ENCODE measurements at places on chromosomes 1 and 21. TPM values are rescaled to one million over a fixed set of nuclear protein-coding genes. Genes with fewer than 3 reads are reported as not detected.

VASH2 gene
- 3.5 TPM for total RNA-seq

PRMT6 gene
- total RNA-seq, result 31.4 TPM

SPATA21 gene
- total RNA-seq, result not detected

CAMK1G gene
- 9.4 TPM for total RNA-seq

DNA sequence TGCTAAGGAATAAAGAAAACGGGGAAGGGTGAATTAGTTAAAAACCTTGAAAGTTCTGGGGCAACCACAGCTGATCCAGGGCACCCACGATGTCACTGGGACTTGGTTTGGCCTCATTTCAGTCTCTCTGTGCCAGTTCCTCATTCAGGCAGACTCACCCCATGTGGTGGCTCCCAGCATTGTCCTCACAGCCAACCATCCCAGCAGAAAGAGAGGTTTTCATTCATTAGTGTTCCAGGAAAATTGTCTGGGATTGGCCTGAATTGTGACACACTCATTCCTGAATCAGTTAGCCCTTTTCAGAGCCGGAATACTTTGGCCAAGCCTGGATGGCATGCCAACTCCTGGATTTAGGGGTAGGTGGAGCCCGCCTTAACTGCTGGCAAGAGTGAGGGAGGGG, 367.7 kb downstream of the PRDM2 start:
- no peak overlapping the region for H3K4me3 ChIP-seq
- H3K27me3 ChIP-seq, result no peaks in the 10 kb centered on the region
- peaks cover 7% of the 10 kb centered on the region for H3K4me1 ChIP-seq
- DNase-seq, result no peak
- H3K27ac ChIP-seq, result no peak overlapping the region
- H3K36me3 ChIP-seq, result no peaks in the 10 kb centered on the region

GRCh38 chr1:112337028-112337531, 58.9 kb upstream of the CTTNBP2NL start:
- no peaks in the 10 kb centered on the region for H3K4me1 ChIP-seq
- no peak overlapping the region for H3K4me3 ChIP-seq
- no peak overlapping the region for H3K27ac ChIP-seq
- H3K36me3 ChIP-seq, result no peaks in the 10 kb centered on the region
- no peak for DNase-seq

DNA sequence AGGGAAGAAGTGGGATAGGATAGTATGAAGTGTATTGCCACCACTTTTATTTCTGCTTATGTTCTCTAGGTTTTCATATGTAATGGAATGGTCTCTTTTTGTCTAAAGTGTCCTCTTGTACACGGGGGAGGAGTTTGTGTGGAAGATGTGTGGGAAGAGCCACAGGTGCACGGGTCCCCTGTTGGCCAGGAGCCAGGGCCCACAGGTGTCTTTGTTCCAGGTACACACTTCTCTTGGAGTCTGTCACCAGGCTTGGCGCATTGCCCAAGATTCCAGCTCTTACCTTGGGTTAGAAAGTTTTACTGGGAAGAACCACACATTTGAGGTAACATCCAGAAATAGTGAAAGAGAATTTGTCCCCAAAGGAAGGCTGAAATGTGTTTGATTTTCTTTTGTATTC, 10.5 kb downstream of the TENT5C start:
- no peaks in the 10 kb centered on the region for H3K36me3 ChIP-seq
- H3K27me3 ChIP-seq, result peaks cover 6% of the 10 kb centered on the region
- H3K4me3 ChIP-seq, result no peak overlapping the region
- no peak overlapping the region for H3K27ac ChIP-seq
- no peaks in the 10 kb centered on the region for H3K4me1 ChIP-seq

- peaks cover 13% of the 10 kb centered on the region for H3K4me1 ChIP-seq
- H3K27me3 ChIP-seq, result peaks cover 44% of the 10 kb centered on the region
- H3K27ac ChIP-seq, result peak overlapping the region; percentile 33
These were observed 8.8 kb downstream of the FCRLB start for GRCh38 chr1:161730050-161730564.

DNA sequence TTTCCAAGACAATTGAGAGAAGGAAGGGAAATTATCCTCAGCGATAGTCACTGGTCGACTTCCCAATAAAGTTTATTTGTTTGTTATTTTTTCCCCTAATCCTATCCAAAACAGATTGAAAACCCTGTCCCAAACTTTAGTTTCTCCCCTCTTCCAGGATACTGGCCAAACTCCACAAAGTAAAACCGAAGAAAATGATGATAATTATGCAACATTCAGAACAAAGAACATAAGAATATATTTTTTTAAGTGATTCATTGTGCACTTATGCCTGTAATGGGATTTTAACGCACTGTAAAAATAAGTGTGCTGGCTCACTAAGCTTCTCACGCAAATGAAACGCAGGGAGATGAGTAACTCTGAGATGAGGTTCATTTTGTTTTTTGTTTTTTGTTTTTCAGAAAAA, 6.0 kb downstream of the GLIS1 start:
- H3K27ac ChIP-seq, result no peak overlapping the region
- DNase-seq, result no peak
- H3K27me3 ChIP-seq, result peaks cover 74% of the 10 kb centered on the region
- no peaks in the 10 kb centered on the region for H3K36me3 ChIP-seq
- H3K4me3 ChIP-seq, result no peak overlapping the region

GRCh38 chr1:199550199-199551065, 477.1 kb upstream of the NR5A2 start:
- H3K4me1 ChIP-seq, result no peaks in the 10 kb centered on the region
- no peak for DNase-seq
- peak overlapping the region; percentile 23 for H3K4me3 ChIP-seq

- peak overlapping the region; percentile 58 for H3K27ac ChIP-seq
- H3K4me3 ChIP-seq, result no peak overlapping the region
- peaks cover 27% of the 10 kb centered on the region for H3K4me1 ChIP-seq
- H3K36me3 ChIP-seq, result no peaks in the 10 kb centered on the region
These were observed 65.7 kb downstream of the SDC3 start for GRCh38 chr1:30842697-30843354.

- no peaks in the 10 kb centered on the region for H3K27me3 ChIP-seq
- no peak for DNase-seq
- H3K4me3 ChIP-seq, result no peak overlapping the region
- no peaks in the 10 kb centered on the region for H3K4me1 ChIP-seq
- no peak overlapping the region for H3K27ac ChIP-seq
These were observed 1267.9 kb downstream of the MRPL39 start for GRCh38 chr21:24339406-24339805.
